Putamen (tissue), 1 donor: ENCODE measurements at places on chromosomes 16 and 17.

- DNase-seq, result no peak
Observed at GRCh38 chr16:16881814-16882213, 502.9 kb downstream of the NPIPA7 start.

DNA sequence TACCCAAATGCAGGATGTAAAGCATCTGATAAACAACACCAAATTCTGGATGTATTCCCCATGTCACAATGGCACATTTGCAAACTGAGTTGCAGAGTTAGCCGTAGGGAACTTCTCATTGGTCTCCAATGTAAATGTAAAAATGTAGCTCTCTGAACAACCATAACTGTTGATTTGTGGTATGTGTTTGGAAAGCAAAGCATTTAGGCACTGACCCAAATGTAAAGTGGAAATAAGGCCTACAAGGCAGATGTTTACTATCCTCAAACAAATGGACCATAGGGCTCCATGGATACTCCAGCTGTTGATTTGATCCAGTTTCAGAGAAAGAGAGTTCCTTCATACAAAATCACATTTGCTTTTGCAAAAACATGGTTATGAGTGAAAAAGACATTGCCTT, 223.0 kb upstream of the ELAC2 start:
- DNase-seq, result no peak

DNA sequence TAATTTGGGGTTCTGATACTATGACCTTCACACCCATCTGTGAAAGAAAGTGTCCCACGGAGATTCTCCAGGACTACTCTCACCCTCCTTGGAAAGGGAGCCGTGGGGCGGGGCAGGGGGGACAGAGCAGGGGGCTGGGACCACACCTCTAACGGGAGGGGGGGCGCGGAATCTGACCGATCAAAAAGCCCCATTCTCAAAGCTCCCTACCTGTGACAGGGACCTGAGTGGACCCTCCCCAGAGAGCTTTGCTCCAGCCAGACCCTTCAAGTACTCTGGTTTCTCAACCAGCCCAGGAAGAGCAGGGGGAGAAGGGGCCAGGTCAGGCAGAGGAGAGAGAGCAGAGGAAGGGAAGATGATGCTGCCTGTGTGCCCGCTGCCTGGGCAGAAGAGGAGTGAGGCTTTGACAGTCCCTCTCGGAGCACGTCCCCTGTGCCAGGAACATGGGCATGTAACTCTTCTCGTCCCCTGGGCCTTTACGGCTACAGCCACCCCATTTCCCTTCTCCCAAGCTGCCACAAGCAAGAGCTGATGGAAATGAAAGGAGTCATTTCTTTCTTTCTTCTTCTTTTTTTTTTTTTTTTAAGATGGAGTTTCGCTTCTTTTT, 682 bp downstream of the XAF1 start:
- DNase-seq, result no peak

- DNase-seq, result no peak
Observed at GRCh38 chr16:58853854-58854791, 120.0 kb upstream of the GOT2 start.

GRCh38 chr17:28381141-28381825, 9.8 kb downstream of the SARM1 start:
- DNase-seq, result no peak

- peak; percentile 78 for DNase-seq
Observed at GRCh38 chr17:51121620-51122472, 1.2 kb upstream of the SPAG9 start.

- no peak for DNase-seq
Observed at GRCh38 chr17:4205917-4206316, 57.9 kb downstream of the ANKFY1 start.

DNA sequence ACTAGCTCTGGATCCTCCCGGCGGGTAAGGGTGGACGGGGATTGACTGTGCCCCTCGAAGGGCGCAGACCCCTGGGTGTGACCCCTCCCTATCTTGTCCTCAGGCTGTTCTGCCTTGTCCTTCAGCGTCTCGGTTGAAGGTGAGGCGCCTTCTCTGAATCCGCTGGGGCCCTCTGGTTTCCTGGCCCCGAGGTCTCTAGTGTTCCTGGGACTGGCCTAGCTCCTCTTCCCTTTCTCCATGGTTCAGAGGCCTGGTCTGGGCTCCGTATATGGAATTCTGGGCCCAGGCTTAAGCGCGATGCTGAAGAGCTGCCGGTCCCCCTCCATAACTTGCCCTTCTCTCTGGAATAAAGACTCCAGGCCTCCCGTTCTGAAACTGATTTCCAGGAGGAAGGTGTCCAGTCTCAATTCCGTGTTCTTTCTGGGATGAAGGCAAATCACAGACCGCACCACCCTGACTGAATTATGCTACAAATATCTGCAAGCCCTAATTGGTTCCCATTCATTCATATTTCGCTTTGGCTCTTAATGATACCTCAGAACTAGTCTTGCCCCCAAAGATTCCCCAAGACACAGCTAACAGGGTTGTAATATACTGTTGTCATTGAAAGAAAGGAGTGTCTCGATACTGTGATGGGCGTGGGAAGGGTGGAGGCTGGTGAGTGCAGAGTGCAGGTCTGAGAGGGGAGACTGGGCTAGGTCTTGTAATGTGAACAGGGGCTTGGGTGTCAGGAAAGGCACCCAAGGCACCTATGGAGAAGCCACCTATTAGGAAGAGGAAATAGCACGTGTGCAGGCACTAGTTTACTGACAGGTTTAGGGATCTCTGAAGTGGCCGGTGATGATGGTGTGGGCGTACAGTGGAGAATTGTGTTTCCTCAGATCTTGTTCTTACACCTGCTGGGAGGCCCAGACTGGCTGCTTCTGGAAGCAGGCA, 851 bp downstream of the EDC4 start:
- no peak for DNase-seq

DNA sequence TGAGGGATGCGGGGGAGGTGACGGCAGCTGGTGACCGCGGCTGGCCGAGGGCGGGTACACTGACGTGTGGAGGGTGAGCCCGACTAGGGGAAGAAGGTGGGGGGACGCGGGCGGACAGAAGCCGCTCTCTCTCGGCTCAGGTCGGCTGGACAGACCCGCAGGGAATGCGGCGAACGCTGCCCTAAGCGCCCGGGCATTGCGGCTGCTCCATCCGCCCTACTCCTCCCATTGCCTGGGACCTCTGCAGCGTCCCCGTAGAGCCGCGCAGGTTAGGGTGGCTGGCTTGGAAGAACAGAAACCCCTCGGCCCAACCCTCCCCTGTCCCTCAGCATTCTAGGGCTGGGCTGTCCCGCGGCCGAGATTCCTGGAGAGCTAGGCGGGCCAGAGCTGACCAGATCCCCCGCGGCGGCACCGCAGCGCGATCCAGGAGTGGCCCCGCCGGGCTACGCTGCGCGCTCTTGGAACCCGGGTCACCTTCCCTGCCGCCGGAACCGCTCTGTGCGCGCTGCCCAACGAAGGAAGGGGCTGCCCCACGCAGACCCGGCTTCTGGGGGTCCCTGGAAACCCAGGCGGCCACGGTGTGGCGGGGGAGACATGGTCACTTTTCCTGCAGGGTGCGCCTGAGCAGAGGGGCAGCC, 3.0 kb downstream of the DLX4 start:
- no peak for DNase-seq

- DNase-seq, result no peak
Observed at GRCh38 chr17:82415786-82416185, 2.4 kb upstream of the HEXD start.

DNA sequence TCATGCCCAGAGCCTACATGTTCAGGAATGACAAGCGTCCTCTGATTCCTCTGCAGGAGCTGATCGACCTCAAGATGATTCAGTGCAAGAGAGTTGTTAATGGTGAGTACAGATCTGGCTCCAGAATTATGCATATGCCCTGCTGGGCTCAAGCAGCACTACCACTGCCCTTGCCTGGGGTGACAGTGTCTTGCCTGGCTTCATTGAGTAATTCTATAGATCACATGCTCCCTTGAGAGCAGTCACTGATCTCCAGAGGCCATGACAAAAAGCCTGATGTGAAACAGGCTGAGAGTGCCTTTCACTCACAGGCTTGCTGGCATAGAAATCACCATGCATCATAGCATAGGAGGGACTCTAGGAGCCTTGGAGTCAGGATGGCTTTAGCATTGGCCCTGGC, 26.4 kb downstream of the DUS2 start:
- DNase-seq, result no peak
